CD8-positive, alpha-beta memory T cell (primary cell): ENCODE measurements at places on chromosomes 3 and 15.

DNA sequence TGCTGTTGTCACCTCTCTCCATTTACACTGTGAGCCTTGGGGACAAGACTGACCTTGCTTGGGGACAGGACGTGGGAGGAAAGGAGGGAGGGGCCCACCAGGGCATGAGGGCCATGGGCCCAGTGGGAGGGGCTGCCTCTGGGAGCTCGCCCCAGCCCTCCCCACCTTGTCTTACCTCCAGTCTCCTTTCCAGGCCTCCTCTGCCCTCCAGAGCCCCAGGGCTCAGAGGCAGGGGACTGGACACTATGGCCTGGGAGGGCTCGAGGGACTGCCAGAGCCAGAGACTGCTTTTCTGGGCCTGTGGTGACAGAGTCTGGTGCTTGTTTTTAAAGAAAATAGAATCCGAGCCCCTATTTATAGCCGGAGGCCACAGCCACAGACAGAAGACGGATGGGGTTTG lies 10.2 kb downstream of the CSPG4 start:
- no peak for DNase-seq

- no peak for DNase-seq
Observed at GRCh38 chr3:33117461-33117860, 3.6 kb downstream of the CRTAP start.

DNA sequence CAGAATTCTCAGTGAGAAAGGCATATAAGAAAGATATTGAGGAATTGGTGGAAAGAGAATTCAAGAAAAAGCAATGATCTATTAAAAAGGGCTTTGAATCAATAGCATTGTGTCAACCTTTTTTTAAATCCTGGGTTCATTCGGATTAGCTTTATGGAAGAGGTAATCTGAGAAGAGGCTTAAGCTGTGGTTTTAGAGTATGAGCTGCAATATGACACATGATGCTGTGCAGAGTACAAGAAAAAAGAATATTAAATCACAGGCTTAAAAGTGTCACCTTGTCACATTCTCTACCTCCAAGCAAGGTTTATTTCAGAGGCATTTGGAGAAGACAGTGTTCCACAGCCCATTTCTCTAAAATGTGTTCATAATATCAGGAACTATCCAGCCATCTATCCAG lies 128.9 kb downstream of the RTP4 start:
- no peak for DNase-seq

DNA sequence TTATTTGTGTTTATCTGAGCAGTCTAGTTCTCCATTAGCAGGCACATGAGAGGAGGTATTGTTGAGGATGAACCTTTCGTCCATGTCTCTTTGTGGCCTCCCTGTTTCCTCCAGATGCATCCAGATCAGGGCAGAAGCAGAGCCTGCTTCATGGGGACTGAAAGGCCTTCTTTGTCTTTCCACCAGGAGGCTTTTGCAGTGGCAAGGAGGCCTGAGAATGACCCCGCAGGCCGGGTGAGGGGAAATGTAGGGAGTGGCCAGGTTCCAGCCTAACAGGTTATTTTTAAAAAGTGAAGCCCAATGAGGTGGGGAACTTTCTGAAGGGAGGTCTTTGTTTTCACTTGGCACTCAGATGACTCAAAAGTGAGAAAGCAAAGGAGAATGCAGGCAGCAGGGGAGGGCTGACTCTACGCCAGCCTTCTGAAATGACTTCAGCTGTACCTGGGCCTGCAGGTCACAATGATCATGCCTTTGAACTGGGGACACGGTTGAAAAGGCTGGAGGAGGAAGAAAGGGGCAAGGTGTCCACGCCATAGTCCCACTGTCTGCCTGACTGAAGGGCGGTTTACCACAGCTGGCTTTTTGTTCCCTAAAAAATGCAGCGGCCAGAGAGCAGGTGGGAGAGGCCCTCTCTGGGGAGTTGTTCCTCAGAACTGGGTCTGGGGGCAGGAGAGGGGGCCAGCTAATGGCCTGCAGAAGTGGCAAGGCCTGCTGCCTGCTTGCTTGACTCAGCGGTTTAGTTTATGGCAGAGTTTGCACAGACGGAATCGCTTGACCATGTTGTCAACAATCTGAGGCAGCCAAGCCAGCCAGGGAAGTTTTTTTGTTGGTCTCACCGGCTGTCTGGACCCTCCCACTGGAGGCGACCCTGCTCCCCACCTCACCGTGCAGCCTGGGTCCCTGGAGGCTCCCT lies 28.7 kb downstream of the CMTM7 start:
- DNase-seq, result peak; percentile 57

DNA sequence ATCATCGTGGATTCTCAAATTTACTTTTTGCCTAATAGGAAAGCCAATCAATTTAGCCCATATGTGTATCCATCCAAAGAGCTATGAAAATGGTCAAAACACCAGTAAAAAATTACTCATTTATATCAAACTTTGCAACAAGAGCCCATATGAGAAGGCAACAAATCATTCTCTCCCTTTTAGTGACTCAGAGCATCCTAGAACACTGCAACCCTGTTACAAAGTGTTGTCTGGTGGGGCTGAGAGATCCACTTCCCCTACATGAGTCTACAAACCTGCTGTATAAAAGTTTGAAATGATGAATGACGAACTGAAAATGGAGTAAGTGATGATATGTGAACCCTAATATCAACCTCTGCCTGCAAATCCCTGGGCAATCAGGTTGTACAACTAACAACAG lies 23.3 kb downstream of the PDZRN3 start:
- no peak for DNase-seq

DNA sequence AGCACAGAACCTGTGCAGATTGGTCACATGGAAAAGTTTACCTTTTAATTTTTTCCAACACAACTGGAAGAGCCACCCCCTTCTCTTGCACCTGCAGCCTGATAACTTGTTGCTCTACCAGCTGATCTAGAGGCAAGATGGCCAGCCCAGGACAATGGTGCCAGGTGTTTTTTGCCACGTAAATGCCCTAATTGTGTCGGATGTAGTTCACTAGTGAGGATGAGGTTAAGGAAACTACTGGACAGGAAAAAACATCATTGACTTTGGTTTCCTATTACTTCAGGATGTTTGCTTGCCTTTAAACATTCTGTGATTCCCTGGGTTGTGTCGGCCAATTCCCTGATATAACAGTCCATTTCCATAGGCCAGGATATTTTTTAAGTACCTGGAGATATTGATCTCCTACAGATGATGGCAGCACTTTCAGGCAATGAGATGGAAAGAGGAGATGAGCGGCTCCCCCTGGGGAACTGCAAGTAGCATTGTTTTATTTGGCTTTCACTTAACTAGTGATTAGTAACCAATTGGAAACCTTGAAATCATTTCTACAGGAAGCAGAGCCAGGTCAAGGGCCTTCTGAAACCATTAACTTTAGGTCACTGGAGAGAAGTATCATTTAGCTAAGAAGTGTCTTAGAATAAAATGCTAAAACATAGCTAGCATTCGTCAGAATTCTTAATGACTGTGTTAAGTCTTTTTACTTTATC lies 72.5 kb downstream of the OSBPL10 start:
- DNase-seq, result no peak

DNA sequence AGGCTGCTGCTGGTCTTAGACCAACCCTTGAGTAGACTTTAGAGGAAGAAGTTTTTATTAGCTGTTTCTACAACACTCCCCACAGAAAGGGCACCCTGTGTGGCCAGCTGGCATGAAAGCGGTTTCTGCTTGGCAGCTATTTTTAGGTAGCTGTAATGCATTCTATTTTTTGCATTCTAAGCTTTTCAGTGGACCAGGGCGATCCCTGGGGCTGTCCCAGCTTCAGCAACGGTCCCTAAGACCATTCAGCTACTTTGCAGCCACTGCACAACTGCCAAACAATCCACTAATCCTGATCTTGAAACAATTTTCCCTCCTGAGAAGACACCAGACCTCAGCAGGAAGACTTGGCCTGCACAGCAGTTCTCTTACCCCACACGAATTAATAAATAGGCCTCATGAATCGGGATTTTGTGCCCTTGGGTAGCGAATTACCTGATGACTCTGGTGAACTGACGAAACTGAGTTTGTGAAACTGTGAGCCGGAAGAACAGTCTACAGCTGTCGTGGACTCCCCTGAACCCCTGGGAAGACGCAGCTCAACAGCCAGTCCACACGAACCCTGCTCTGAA lies 14.6 kb upstream of the TFRC start:
- no peak for DNase-seq
